Glutamatergic neuron (in vitro differentiated cells): ENCODE measurements at places on chromosomes 2 and 18. TPM values are rescaled to one million over a fixed set of nuclear protein-coding genes. Genes with fewer than 3 reads are reported as not detected.

The SPAST gene
- total RNA-seq: 44.5 TPM

The IL36B gene
- total RNA-seq: not detected

DNA sequence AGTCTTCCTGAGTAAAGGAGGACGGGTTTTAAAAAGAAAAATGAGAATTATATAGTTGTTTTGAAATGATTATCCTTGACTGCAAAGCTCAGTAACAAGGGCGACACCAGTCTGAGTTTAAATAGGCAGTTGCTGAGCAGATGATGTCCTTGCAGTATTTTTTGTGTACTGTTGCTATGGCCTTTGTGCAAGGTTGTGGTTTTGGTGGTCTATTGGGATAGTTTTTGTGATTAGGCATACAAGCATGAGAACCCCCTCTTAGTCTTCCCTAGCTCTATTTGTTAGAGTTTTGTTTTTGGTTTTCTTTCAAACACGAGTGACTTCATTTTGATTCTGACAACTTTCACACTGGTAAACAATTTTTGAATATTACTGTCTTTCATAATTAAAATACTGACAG, 64.1 kb downstream of the TAF4B start:
- H3K36me3 ChIP-seq: no peaks in the 10 kb centered on the region
- no peaks in the 10 kb centered on the region for H3K4me1 ChIP-seq
- no peaks in the 10 kb centered on the region for H3K27me3 ChIP-seq
- no peak overlapping the region for H3K4me3 ChIP-seq
- no peak overlapping the region for H3K27ac ChIP-seq
- DNase-seq: no peak

GRCh38 chr2:230794497-230794896, 70.2 kb upstream of the ITM2C start:
- H3K36me3 ChIP-seq: peaks cover 9% of the 10 kb centered on the region
- DNase-seq: no peak
- H3K4me3 ChIP-seq: no peak overlapping the region
- no peaks in the 10 kb centered on the region for H3K27me3 ChIP-seq
- no peak overlapping the region for H3K27ac ChIP-seq

- H3K4me1 ChIP-seq: peaks cover 32% of the 10 kb centered on the region
- peaks cover 4% of the 10 kb centered on the region for H3K27me3 ChIP-seq
- H3K36me3 ChIP-seq: peaks cover 7% of the 10 kb centered on the region
- no peak overlapping the region for H3K4me3 ChIP-seq
- no peak for DNase-seq
- no peak overlapping the region for H3K27ac ChIP-seq
Measured at GRCh38 chr2:128410758-128411215, 92.1 kb upstream of the HS6ST1 start.

DNA sequence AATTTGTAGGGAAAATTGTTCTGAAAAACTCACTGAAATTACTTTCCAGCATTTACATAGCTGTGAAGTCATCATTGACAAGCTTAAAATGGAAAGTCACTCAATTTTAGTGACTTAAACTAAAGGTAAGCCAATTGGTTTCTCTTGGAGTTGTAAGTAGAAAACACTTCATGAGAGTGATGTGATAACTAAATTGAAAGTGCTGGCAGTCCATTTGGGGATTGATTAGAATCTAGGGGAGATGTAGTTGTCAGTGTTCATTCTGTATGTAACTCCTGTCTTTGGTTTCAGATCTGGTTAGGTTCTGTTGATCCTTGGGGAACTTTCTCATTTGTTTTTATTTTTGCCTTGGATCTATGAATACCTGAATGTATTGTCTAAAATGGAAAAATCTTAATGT, 53.8 kb downstream of the COX7A2L start:
- no peak overlapping the region for H3K27ac ChIP-seq
- no peaks in the 10 kb centered on the region for H3K4me1 ChIP-seq
- H3K36me3 ChIP-seq: no peaks in the 10 kb centered on the region
- DNase-seq: no peak

- H3K36me3 ChIP-seq: no peaks in the 10 kb centered on the region
- H3K27ac ChIP-seq: peak overlapping the region; percentile 85
- H3K27me3 ChIP-seq: no peaks in the 10 kb centered on the region
- DNase-seq: no peak
Measured at GRCh38 chr2:72604468-72604867, 221.4 kb downstream of the EXOC6B start.
